Thymus (tissue), 14 donors: ENCODE measurements at places on chromosomes 1 and 21.

DNA sequence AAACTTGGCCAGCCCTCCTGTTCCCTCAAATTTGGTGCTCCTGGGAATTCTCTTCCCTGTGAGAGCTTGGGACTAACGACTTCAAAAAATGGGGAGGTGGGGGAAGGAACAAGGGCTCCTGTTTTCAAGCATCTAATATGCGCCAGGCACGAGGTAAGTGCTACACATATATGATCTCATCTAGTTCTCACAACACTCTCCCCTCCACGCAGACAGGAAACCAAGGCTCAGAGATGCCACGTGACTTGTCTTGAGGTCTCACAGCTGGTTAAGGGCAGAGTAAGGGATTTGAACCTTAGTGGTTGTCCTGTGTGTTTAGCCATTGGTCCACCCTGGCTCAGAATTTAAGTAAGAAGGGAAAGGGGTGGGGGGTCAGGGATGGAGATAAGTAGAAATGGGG is 125.9 kb downstream of the DMRTB1 start:
- peak; percentile 95 for DNase-seq

- DNase-seq = no peak
Observed at GRCh38 chr1:26132834-26133167, 21.2 kb downstream of the PDIK1L start.

DNA sequence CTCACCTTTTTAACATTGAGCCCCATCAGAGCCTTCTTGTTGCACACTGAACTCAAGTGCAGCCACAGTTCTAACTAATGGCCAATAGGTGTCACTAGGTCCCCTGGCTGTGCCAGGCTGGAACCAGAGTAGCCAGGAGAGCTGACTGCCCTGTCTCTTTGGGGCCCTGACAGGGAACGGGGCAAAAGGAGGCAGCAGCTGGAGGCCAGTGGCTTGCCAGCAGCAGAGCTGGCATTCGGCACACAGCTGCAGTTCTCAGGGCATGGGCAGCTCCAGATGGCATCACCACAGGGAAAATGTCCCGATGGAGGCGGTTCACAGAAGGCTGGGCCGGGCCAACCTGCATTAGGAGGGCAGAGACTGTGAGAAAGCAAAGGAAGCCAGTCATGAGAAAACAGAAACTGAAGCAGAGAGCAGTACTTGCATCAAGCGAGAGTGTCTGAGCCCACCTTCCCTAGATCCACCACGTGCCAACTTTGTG is 188.6 kb downstream of the FCRL5 start:
- DNase-seq = no peak

DNA sequence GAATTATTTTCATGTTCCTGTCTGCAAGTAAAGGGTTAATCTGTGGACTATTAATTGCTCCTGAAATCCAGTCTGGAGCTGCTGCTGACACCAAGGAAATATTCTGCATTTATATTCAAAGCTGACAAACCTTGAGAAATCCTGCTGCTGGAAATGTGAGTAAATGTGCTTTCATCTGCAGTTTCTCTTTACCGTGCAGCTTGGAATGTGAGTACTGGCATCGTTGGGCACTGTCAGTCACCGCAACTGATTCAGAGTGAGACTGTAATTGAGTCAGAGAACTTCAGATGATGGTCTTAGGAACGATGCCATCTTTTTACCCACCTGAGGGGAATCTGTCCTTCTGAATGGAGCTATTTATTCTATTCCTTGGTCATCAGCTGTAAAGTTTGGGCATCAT is 420.6 kb downstream of the SIPA1L2 start:
- DNase-seq = no peak

GRCh38 chr1:27760426-27760825 is 12.6 kb upstream of the STX12 start:
- DNase-seq = no peak

- DNase-seq = peak; percentile 46
Observed at GRCh38 chr1:234216116-234216703, 157.0 kb upstream of the COA6 start.

- peak; percentile 58 for DNase-seq
Observed at GRCh38 chr1:150561254-150561973, 12.2 kb downstream of the ADAMTSL4 start.

DNA sequence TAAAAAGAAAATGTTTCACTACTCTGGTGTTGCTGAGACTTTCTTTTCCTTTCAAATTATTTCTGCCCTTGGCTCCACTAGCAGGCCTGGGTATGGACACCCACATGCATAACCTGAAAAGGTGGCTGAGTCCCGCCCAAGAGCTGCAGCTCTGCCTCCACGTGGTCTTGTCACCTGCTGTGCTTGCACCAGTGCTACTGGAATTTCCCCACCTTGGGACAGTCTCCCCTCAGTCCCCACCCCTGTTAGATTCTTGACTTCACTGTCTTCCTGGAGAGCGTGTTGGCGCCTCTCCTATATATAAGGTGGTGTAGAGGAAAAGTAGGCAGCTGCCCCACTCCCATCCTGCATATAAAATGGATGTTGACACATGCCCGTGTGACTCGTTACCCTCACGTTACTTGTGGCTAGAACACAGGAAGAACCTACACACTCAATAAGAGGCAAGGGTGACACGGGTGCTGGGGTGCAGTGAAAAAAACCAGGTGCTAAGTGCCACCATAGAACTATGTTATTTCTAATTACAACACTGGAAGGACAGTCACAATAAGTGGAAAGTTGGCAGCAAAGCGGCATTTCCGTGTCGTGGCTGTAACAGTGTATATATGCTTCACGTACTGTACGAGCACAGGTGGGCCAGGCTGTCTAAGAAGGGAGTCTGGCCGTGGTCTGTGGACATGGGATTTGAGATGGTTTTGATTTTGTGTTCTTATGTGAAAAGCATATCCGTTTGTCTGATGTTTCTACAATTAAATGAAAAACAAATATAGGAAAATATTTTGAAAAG is 61.0 kb downstream of the POFUT2 start:
- DNase-seq = no peak

DNA sequence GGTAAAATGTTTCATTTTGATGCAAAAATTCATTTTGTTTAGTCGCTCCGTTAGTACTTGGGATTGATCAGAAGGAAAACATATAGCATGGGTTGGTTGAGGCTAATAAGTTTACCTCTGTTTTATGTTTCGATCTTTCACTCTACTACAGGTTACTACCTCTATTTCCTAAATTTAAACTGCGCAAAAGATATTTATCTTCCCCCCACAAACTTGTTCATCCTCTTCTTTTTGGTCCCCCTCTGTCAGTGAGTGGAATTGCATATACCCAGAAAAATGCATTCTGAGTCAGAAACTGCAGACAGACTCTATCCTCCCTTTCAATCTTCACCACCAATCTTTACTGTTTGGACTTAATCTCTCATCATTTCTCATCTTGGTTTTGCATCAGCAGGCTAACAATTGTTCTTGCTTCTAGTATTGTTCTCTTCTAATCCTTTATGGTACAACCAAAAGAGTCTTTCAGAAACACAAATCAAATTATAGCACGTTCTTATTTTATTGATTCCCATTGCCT is 316.0 kb upstream of the ADGRL4 start:
- no peak for DNase-seq

GRCh38 chr1:219699870-219700269 is 87.0 kb upstream of the ZC3H11B start:
- DNase-seq = no peak

GRCh38 chr1:99577313-99577712 is 68.6 kb upstream of the PALMD start:
- DNase-seq = no peak

DNA sequence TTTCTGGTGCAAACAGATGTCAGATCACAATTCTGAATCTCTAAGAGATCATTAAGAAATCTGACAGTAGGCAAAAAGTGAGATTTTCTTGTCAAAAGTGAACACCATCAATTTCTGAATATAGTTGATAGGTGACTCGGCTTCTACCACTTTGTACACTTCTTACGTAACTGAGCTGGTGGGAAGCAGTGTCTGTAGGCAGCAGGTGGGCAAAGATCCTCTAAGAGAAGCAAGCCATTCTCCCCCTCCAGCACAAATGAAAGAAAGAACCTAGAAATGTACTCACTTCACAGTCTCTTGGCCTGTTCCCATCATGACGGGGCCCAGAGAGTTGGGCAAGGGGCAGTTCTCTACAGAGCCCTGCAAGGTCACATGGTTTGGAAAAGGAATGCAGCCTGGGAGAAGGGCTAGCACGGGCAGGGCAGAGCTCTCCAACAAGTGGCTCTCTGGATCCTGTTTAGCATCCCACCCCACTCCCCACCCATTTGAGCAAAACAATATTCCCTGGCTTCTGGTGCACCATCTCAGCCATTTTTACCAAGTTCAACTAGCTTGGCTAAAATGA is 412.6 kb downstream of the LTN1 start:
- DNase-seq = no peak

DNA sequence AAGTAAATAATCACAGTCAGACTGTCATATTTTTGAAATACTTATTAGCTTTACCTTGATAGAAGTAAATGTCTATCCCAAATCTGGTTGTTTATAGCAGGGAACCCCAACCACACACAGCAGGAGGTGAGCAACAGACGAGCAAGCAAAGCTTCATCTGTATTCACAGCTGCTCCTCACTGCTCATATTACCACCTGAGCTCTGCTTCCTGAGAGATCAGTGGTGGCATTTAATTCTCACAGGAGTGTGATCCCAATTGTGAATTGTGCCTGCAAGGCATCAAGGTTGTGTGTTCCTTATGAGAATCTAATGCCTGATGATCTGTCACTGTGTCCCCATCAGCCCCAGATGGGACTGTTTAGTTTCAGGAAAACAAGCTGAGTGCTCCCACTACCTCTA is 104.3 kb downstream of the GPATCH2 start:
- DNase-seq = no peak

DNA sequence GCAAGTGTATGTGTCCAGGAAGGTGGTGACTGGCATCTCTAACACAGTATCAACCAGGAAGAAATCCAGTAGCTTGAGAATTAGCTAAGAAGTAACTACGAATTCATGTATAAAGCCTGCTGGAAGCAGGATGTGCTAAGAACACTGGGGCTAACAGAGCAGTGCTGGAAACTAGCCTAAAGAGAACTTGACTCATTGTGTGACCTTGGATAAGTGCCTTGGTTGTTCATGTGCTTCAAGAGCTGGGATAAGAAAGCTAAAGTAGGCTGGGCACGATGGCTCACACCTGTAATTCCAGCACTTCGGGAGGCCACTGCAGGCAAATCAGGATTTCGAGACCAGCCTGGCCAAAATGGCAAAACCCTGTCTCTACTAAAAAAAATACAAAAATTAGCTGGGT is 186.9 kb downstream of the RRAGC start:
- no peak for DNase-seq

- no peak for DNase-seq
Observed at GRCh38 chr1:244395965-244396364, 55.7 kb downstream of the ADSS2 start.

DNA sequence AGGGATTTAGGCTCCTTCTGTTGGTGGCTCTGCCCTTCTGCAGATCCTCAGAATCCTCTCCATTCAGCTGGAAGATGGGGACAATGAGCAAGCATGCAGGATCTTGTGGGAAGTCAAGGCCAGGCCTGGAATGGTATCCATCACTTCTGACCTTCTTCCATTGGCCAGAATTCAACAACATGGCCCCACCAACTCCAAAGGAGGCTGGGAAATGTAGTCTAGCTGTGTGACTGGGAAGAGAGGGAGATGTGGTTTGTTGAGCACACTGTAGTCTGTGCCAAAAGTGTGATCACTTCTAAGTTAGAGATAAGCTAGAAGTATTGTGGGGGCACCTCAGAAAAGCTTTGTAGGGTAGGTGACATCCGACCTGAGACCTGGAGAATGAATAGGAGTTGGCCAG is 60.4 kb upstream of the WNT4 start:
- DNase-seq = no peak

GRCh38 chr1:229244091-229244490 is 26.8 kb upstream of the RAB4A start:
- no peak for DNase-seq

DNA sequence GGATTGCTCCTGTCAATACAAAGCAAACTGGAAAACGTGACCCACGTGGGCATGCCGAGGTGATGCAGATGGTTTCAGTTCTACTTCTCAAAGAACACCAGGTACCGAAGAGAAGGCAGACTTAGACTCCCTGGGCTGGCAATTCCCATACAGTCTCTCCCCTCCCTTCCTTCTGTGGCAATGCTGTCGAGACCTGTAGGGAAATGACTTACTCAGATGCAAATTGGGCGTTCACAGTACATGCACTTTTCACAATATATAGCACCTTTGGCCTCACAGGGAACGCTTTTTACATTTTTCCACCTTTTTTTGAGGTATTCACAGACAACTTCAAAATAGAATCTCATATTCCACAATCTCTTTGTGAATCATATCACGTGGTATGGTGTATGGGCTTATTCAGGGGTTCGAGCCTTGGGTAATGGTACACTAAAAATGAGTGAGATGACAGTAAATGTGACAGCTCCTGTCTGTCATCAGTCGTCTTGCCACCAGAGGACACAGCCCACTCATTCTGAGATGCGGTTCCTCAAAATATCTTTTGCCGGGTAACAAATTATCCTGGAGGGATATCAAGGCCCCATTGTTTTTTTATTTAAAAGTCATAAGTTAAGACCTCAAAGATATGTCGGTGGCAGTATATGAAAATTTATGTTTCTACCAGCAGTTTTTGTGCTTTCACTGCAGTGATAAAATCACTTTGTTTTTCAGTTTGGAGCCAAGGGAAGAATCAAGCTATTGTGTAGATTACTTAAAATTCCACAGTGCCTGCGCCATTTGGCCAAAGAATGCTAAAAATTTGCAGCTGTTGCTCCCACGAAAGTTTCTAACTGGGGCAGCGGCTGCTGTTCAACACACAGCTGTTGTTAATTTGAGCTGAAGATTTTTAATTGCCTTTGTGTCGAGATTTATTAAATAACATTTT is 168.4 kb downstream of the ZZZ3 start:
- DNase-seq = no peak

DNA sequence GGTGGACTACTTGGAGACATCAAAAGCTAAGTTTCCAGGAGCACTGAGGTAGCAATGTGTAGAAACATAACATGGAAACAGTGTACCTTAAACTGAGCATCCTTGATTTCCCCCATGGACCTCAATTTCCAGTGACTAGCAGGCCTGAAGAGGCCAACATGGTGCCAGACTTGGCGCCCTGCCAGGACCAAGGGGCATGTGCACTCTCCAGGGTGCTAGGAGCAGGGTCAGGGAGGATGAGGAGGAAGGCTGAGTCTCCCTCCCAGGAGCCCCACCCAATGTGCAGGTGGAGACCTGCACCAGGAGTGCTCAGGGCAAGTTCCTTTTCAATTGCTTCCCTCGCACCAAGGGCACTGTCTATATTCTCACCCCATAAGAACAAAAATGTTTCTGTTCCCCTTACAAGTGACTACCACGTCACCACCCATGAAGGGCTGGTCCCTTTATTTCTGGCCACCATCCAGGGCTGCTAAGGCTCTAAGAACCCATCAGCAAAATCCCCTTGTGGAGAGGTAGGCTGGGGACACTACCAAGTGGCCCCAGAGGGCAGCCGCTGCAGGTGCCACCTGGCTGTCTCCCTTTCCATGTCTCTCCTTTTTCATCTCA is 39.2 kb downstream of the MX1 start:
- DNase-seq = no peak

DNA sequence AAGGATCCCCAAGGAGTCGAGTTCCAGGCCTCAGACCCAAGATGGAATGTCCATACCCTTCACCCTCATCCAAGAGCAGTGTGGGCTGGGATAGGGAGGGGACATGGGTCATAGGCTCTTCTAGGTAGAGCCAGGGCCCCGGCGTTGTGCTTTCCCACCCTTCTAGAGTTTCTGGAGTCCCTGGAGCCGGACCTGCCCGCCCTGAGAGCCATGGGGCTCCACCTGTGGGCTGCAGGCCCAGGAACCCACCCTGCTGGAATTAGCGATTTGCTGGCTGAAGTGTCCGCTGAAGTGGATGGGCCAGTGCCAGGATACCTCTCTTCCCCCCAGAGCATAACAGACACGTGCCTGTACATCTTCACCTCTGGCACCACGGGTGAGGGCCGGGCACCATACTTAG is 1.1 kb downstream of the SLC27A3 start:
- DNase-seq = no peak

GRCh38 chr1:160354388-160354985 is 11.3 kb downstream of the NCSTN start:
- DNase-seq = no peak
